ENCODE measurements at places on chromosomes 3 and 15. TPM values are rescaled to one million over a fixed set of nuclear protein-coding genes. Genes with fewer than 3 reads are reported as not detected.

Gene GOLGA8S
- total RNA-seq, result 0.16 TPM

Gene GPR15
- 10.5 TPM for total RNA-seq

Gene PLS1
- total RNA-seq, result 6.2 TPM

Gene ERICH6
- total RNA-seq, result 0.39 TPM

Gene TGM4
- total RNA-seq, result not detected

Gene FBXL2
- not detected for total RNA-seq

DNA sequence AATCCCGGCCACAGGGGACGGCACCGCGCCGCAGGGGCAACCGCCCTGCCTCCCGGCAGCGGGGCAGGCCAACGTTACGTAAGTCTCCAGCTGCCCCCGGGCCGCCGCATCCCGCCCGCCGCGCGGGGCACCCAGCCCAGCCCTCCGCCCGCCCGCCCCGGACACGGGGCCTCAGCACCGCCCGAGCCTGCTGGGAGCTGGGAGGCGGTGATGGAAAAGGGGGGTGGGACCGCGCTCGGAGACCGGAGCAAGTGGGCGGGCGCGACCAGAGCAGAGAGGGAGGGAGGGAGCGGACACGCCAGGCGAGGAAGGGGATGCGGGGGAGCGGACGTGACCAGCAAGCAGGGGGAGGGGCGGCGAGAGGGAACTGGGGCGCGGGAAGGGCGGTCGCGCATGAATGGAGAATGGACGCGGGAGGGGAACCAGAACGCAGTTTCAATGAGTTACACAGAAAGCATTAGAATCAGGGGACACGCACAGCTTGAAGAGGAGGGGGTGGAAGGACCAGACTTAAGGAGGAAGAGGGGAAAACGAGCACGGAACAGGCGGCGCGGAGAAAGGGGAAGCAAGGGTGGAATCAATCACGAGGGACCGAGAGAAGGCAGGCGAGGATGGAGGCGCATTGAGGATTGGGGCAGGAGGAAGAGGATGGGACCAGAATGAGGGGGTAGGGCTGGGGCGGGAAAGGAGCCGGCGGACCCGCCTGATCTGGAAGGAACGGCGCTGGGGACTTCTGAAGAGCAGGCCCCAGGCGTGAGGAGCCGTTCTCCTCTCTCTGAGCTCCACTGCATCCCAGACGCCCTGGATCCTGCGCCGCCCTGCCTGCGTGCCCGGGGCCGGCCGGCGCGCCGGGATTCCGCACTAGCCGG lies 559 bp downstream of the PKM start:
- peak overlapping the region; percentile 100 for H3K27ac ChIP-seq
- peaks cover 46% of the 10 kb centered on the region for H3K36me3 ChIP-seq
- peaks cover 33% of the 10 kb centered on the region for H3K4me1 ChIP-seq
- no peaks in the 10 kb centered on the region for H3K27me3 ChIP-seq
- peak; percentile 68 for DNase-seq

DNA sequence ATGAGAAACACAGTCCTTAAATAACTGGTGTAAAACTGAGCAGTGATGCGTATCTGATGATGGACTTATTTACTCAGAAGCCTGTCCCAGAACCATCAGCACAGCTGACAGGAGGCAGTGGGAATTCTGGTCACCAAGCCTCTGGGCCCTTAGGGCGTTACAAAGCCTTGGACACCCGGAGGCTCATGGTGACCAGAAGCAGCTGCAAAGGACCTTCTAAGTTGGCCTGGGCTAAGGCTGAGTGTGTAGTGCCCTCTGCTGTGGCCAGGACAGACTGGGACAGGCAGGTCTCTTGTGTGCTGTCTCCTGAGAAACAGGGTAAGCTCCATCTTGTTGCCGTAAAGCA lies 168.9 kb downstream of the ATP10A start:
- H3K36me3 ChIP-seq, result peaks cover 56% of the 10 kb centered on the region
- no peaks in the 10 kb centered on the region for H3K4me1 ChIP-seq
- no peak for DNase-seq
- H3K27ac ChIP-seq, result no peak overlapping the region
- no peak overlapping the region for H3K4me3 ChIP-seq

DNA sequence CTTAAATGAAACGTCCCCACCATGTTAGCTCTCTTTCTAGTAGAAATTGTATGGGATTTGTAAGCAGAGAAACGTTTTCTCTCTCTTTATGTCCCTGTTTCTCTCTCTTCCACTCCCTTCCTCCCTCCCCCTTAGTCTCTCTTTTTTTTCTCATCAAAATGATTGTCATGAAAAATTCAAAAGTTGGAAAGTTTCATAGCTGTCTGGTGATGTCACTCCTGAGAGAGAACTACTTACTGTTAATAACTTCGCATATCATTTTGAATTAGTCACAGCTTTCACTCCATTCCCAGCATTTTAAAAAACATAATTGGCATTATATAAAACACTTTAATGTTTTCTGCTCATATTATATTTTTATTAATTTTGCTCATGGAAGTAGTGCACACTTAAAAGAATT lies 331.1 kb downstream of the C3orf38 start:
- no peaks in the 10 kb centered on the region for H3K27me3 ChIP-seq
- peaks cover 4% of the 10 kb centered on the region for H3K4me1 ChIP-seq
- no peaks in the 10 kb centered on the region for H3K36me3 ChIP-seq
- no peak overlapping the region for H3K27ac ChIP-seq

- peaks cover 26% of the 10 kb centered on the region for H3K27me3 ChIP-seq
- H3K4me1 ChIP-seq, result peaks cover 4% of the 10 kb centered on the region
- DNase-seq, result no peak
- H3K36me3 ChIP-seq, result no peaks in the 10 kb centered on the region
These were observed 253.8 kb downstream of the XXYLT1 start for GRCh38 chr3:195017151-195017550.

DNA sequence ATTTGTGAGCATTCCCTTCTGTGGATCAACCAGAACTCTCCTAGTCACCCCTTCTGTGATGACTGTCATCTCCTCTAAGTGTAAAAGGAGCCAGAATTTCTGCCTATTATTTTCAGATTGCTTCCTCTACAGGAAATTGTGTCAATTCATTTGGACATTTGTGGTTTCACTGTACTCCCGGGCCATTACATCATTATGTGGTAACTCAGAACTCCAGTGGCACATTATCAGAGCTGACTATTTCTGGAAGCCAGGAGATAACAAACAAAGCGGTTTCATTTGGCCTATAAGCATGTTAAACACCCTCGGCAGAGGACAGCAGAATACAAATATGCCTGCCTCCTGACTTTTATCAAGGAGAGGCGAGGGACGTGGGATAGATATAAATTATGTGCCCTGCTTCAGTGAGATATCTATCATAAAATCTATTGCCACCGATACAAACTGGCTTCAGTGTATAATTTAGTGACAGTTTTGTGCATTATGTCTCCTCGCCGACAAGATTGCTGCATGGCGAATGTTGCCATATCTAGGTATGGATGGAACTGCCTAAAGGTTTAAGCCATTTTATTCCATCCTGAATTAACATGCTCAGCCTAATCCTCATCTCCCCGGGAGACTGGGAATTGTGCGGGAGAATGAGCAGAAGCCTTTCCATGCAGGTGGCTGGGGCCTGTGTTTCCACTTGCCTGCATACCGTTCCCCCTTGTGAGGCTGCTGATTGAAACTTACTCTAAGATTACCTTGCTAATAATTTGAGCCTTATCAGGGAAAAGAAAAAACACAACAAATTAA lies 193.4 kb upstream of the SEMA6D start:
- no peaks in the 10 kb centered on the region for H3K36me3 ChIP-seq
- no peak overlapping the region for H3K4me3 ChIP-seq
- H3K27ac ChIP-seq, result no peak overlapping the region
- no peaks in the 10 kb centered on the region for H3K4me1 ChIP-seq
- no peak for DNase-seq

DNA sequence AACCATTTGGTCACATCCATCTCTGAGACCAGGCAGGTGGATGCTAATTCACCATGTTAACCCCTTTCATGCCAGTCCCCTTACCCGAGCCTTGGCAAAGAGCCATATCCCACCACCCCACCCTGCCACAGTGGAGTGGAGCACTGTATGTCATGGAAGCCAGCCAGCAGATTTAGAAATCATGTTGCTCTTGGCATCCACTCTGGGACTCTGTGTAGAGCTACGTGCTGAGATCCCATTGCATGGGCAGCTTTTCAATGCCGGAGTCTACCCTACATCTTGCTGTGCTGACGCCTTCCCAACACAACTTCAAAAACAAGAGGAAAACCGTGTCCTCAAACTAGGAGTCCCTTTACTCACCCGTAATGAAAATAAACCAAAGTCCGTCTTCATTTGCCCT lies 131.0 kb downstream of the NTRK3 start:
- DNase-seq, result no peak
- H3K27ac ChIP-seq, result no peak overlapping the region
- H3K36me3 ChIP-seq, result no peaks in the 10 kb centered on the region
- H3K4me1 ChIP-seq, result peaks cover 3% of the 10 kb centered on the region

- no peak for DNase-seq
- H3K27ac ChIP-seq, result no peak overlapping the region
- H3K36me3 ChIP-seq, result peaks cover 3% of the 10 kb centered on the region
- H3K27me3 ChIP-seq, result peaks cover 29% of the 10 kb centered on the region
These were observed 3.5 kb downstream of the PFN2 start for GRCh38 chr3:149967086-149967685.

DNA sequence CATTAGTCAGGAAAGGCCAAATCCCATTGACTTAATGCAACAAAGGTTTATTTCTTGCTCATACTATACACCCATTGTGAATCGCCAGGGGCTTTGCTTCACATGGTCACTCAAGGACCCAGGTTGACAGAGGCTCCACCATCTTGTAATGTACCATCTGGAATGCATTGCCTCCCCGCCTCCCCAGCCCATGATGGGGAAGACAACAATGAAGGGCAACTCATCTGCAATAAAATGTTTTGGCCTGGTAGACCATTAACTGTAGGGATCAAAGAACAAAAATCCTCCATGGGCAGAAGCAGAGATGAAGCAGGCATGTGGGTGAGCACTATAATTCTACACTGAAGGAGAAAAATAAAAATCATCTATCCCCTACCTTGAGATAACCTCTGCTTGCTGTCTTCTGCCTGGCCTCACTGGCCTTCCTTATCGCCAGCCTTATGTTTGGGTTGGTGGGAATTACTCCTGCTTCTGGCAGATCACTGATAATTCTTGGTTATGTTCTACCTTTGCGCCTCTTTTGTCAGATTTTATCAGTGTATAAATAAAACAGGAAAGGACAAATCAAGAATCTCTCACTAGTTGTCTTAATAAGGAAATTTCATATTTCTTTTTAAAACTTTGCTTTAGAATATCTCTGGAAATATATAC lies 37.8 kb downstream of the GPR160 start:
- no peaks in the 10 kb centered on the region for H3K27me3 ChIP-seq
- H3K36me3 ChIP-seq, result peaks cover 21% of the 10 kb centered on the region
- peaks cover 13% of the 10 kb centered on the region for H3K4me1 ChIP-seq
- no peak overlapping the region for H3K27ac ChIP-seq
- no peak overlapping the region for H3K4me3 ChIP-seq

All from activated T-helper 2 cell treated with anti-CD3 and anti-CD28 coated beads, Interferon-gamma antibody, Interleukin-2, Interleukin-4, amounts not matched to agents 10 μg/mL and 5 μg/mL and 100 μg/mL, durations not matched to agents 14 hours and 24 hours and 36 hours (primary cell).